ENCODE measurements at places on chromosomes 12 and 14.

DNA sequence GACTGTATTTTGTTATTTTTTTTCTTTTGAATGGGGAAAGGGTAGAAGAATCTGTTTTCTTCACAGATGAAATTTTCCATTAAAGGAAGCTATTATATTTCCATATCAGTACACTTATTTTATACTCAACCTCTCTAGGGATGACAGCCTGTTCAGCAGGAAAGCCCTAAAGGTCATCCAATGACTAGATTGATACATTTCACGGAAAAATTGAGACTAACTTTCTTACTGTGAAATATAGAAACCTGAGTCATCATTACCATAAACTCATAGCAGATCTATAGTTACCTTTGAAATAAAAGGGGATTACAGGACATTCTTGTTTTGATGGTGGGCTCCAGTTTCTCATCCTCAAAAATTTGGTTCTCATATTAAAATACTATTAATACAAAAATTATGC lies 36.1 kb upstream of the PTCSC3 start:
- DNase-seq: no peak

- DNase-seq: no peak
Observed at GRCh38 chr12:93803424-93803807, 126.2 kb downstream of the CRADD start.

DNA sequence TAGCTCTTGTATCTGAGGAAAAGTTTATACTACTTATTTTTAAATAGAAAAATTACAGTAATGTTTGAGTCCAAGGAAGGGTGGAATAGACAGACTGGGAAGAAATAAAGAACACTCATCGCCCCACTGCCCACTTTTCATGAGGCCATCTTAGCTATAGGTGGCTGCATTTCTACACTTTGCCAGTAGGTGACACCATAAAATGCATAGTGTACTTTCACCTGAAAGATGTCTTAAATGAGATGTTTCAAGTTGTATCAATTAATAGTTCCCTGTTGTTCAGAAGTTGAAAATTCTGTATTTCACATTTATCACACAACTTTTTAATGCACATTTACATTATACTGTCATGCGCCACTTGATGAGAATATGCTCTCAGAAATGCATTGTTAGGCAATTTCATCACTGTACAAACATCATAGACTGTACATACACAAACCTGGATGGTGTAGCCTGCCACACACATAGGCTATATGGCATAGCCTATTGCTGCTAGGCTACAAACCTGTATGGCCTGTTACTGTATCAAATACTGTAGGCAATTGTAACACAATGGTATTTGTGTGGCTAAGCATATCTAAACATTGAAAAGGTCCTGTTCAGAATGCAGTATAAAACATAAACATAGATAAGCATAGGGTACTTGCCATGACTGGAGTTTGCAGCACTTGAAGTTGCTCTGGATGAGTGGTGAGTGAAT lies 27.6 kb downstream of the PMCH start:
- no peak for DNase-seq

- no peak for DNase-seq
Observed at GRCh38 chr14:91417983-91418386, 365 bp upstream of the CCDC88C start.

DNA sequence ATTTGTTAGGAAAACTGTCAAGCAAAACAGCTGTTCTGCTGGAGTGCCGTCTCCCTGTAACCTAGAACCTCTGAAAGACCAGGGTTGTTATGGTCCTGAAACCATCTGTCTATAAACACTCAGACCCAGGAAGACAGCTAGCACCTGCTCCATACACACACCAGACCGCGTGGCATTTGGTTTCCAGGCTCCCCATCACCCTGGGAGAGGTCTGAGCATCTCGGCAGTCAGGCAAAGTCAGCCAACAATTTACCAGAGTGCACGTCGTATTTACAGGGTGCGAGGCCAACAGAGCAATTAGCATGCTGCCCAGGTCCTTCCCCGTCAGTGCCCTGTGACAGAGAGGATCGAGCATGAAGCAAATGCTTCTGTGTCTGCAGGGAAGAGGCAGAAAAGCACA lies 272.5 kb downstream of the SLC15A4 start:
- no peak for DNase-seq

Measured in RCC 7860 (cell line).